Stimulated activated CD4-positive, alpha-beta T cell treated with anti-CD3 and anti-CD28 coated beads, Interleukin-4, amount 100 ng/mL, for 4 hours (primary cell): ENCODE measurements at places on chromosomes 16 and 17.

- no peak for DNase-seq
Observed at GRCh38 chr17:63665527-63666214, 34.3 kb downstream of the LIMD2 start.

DNA sequence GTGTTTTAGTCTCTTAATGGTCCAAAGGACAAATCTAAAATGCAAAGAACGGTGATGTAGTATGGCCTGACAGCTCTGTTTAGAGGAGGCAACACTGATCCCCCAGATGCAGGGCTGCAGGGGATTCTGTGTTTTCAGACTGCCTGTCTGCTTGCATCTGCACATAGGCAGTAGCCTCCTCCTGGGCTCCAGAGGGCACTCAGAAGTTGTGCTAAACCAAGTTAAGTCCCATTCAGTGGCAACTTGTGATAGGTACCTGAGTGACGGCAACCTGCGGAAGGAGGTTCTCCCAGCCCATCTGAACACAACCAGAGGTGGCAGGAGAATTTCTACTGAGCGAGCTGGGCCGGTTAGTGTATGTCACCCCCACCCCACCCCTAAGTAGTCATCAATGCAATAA is 9.9 kb downstream of the HAS3 start:
- no peak for DNase-seq

DNA sequence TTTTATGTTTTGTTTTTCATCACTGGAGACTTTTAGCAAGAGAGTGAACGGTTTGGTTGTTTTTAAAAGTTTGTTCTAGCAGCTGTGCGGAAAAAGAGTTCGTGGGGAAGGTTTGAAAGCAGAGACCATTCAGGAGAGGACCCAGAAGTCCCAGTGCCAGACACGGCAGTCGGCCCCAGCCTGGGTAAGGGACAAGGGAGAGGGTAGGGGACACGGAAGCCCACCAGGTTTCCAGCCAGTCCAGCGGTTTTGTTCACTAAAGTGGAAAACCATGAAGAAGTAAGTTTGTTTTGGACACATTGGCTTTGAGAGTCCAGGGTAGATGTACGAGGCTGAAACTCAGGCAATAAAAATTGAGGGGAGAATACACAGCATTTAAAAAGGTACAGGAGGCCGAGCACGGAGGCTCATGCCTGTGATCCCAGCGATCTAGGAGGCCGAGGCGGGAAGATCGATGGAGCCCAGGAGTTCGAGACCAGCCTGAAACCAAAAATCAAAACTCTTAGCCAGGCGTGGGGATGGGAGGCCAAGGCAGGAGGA is 56.8 kb upstream of the RPH3AL start:
- no peak for DNase-seq

GRCh38 chr16:6771956-6772355 is 560.7 kb upstream of the RBFOX1 start:
- no peak for DNase-seq

DNA sequence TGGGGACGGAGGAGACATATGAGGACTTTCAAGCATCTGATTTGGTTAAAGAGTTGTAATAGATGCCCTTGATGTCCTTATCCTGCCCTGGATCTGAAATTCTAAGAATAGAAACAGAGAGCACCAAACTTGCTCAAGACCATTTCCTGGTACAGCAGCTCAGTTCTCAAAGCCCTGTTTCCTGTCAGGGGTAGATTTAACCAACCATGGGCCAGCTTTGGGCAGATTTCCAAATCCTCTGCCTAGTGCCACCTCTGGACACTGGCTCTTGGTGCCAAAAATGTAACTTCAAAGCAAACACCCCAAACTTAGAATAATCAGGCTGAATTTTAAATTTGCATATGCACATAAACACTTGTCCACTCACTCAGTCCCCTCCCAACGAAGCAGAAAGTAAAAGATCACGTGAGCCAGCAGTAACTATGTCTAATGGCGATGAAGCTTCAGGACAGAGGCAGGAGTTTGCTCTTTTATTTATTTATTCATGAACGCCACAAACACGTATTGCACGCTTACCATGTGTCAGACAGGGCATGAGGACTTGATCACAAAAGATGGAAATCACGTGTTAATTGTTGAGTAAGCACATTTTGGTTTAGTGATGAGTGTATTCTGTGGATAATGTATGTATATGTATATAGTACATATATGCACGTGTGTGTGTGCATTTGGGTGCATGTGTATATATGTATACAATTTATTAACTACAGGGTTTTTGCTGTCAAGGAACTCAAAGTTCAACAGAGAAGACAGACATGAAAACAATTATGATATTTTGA is 23.1 kb upstream of the SDK2 start:
- DNase-seq = no peak

- DNase-seq = no peak
Observed at GRCh38 chr16:6571044-6571443, 761.6 kb upstream of the RBFOX1 start.

GRCh38 chr17:44831371-44831770 is 1.3 kb upstream of the GJC1 start:
- DNase-seq = no peak

DNA sequence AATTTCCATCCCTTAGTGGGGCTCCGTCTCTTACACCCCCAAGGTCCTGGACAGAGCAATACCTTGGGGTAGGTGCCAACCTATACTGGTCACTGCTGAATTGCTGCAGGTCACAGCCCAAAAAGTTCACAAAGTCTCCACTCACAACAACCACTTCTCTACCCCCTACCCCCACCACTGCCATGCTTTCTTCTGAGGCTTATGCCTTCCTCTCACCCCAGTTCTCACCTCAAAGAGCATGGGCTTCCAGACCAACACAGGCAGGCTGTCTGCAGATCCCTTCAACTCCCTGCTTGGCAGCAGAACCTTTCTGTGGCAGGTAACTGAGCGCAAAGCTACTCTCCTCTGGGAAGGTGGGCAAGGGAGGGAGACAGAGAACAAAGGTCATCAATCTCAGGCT is 35.5 kb downstream of the C16orf78 start:
- DNase-seq = no peak

DNA sequence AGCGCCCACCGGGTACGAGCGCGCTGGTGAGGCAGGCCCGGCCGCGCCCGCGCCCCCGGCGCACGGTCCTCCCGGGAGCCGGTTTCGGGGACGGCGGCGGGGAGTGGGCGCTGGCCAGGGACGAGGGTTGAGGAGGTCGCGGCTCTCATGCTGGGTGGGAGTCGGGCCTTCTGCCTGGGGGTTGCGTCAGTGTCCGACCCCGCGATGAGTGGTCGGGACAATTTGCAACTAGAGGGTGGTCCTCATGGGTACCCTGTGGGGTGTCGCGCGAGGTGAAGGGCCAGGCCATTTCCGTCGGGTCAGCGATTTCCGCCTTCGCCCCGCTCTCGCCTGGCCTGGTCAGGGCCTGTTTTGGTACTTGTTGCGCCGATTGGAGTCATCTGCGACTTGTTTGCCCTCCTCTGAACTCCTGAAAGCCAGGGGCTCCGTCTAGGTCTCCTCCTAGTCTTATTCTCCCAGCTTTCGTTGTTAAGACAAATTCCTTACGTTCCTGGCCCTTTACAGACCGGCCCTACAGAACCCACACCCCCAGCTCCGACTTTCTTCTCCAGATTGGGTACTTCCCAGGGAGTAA is 14.9 kb downstream of the NAA60 start:
- DNase-seq = no peak

DNA sequence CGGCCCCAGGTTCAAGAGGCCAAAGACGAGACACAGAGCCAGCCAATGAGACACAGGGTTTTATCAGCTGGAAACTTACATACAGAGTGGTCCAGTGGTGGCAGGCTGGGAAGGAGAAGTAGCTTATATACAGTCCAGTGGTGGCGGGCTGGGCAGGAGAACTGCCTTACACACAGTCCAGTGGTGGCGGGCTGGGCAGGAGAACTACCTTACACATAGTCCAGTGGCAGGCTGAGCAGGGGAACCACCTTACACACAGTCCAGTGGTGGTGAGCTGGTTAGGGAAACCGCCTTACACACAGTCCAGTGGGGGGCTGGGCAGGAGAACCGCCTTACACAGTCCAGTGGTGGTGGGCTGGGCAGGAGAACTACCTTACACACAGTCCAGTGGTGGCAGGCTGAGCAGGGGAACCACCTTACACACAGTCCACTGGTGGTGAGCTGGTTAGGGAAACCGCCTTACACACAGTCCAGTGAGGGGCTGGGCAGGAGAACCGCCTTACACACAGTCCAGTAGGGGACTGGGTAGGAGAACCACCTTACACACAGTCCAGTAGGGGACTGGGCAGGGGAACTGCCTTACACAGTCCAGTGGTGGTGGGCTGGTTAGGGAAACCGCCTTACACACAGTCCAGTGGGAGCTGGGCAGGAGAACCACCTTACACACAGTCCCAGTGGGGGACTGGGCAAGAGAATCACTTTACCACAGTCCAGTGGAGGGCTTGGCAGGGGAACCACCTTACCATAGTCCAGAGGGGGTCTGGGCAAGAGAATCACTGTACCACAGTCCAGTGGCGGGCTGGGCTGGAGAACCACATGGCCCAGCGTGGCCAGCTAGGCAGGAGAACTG is 90.9 kb downstream of the GAS7 start:
- DNase-seq = no peak

- no peak for DNase-seq
Observed at GRCh38 chr17:79781736-79782575, 4.0 kb downstream of the CBX2 start.

GRCh38 chr17:77746896-77747554 is 211.5 kb upstream of the TNRC6C start:
- no peak for DNase-seq

- DNase-seq = no peak
Observed at GRCh38 chr17:79085154-79085920, 10.7 kb downstream of the ENGASE start.
